ENCODE measurements at places on chromosomes 3 and 15.

DNA sequence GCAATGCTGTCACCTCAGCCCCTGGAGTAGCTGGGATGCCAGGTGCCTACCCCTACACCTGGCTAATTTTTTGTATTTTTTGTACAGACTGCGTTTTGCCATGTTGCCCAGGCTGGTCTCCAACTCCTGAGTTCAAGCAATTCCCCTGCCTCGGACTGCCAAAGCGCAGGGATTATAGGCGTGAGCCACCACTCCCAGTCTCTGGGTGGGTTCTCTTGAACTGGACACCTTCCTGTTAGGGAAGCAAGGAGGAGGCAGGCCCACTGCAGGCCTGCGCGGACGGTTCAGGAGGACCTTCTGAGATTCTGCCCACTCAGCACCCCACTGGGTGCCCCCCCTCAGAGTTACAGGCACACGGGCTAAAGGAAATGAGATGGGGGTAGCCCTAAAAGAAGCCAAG is 73.8 kb upstream of the HERC1 start:
- no peak for DNase-seq

DNA sequence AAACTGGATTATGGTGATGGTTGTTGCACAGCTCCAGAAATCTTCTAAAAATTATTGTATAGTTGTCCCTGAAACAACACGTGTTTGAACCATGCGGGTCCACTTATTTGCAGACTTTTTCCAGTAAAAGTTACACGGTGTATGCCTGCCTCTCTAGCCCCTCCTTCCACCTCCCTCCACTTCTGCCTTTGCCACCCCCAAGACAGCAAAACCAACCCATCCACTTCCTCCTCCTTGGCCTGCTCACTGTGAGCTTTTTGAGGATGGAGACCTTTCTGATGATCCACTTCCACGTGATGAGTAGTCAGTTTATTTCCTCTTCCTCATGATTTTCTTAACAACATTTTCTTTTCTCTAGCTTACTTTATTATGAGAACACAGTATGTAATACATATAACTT is 5.4 kb downstream of the CYFIP1 start:
- no peak for DNase-seq

- no peak for DNase-seq
Measured at GRCh38 chr15:39084674-39085530, 496.0 kb upstream of the THBS1 start.

GRCh38 chr3:140117096-140117526 is 182.1 kb downstream of the CLSTN2 start:
- DNase-seq: no peak

DNA sequence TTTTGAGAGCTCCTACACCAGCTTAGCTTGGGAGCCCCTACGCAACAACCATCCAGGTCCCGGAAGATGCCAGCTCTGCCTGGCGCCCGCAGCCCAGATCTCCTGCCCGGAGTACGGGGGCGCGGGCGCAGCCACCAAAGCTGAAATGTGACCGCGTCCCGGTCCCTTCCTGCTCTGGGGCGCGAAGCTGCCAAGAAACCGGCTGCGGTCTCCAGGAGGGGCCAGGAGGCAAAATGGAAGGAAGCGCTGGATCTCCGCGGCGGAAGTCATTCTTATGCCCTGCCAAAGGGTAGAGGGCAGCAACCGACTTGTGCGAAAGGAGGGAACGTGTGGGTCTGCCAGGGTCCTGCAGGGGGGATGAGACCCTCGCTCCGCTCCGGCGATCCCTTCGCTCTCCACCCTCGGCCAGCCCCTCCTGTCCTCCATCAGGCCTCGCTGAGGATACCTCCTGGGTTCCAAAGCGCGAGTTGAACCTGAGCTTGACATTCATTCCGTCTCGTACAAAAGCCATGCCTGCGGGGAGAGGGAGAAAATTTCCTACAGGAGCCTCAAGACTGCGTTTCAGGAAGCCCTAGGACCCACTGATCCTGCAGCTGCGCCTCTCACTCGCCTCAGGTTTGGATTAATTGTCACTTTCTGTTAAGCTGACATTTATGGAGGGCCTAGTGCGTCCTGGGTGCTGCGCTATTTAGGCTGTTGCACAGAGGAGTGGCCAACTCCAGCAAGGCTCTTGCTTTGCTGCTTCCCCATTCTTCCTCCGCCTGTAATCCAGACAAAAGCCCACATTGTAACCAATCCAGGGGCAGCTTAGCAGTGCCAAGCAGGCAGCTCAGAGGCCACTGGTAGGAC is 98.3 kb upstream of the VGLL3 start:
- peak; percentile 51 for DNase-seq

GRCh38 chr3:76585794-76586392 is 454.0 kb upstream of the ROBO2 start:
- DNase-seq: no peak

DNA sequence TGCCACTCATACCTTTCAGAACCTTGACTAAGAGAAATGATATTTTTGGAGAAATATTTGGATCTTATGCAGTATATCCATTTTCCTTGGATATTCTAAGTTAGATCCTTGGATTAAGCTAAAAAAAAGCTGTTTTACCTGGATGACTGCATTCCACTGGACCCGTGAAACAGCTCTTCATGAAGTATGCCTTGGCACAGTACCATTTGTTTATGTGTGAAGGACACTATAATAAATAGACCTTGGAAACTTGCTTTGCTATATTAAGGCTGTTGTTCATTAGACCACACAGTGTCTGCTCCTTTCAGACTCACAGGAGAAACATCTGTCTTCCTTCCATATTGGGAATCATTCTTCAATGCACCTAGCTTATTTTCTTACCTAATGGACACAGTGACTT is 651.0 kb upstream of the TGFBR2 start:
- DNase-seq: no peak

GRCh38 chr3:187740421-187741399 is 4.6 kb downstream of the BCL6 start:
- DNase-seq: peak; percentile 84

DNA sequence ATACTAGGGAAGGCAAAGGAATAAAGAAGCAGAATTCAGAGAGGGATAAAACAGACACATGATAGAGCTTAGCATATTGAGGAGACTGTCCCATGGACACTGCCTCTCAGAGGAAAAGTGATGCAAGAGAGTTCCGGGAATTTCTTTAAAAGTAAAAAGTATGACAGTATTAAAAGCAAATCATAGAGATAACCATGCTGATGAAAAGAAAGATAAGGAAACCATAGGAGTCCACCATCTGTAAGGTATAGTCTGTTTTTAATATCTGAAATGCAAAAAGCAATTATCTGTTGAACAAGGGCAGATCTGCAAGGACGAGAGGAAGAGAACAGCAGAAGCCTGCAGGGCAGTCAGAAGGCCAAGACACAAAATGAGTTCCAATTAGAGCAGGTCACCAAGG is 495.9 kb upstream of the GOLIM4 start:
- no peak for DNase-seq

DNA sequence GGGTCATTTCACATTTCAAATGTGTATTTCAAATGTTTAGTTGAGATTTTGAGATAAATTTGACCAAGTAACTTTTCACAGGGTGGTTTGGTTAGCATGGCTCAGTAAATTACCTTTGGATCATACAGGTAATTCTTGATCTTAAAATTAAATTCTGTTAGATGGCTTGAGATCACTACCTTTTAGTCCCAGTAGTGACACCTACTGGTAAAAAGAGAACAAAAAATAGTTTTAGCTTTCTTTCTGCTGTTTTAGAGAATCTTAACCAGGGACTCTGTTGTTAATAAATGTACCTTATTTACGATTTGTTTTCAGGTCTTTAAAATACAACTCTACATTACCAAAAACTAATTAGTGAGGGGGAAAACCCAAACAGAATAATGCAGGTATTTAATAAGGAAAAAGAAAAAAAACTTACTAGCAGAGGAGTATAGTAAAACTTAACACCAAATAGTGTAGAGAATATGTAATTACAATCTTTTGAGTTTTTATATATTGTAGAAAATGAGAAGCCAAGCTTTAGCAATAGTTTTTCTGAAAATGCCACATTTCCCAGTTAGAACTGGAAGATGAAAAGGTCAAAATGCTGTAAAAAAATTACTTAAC is 620.3 kb upstream of the AGTR1 start:
- DNase-seq: no peak

DNA sequence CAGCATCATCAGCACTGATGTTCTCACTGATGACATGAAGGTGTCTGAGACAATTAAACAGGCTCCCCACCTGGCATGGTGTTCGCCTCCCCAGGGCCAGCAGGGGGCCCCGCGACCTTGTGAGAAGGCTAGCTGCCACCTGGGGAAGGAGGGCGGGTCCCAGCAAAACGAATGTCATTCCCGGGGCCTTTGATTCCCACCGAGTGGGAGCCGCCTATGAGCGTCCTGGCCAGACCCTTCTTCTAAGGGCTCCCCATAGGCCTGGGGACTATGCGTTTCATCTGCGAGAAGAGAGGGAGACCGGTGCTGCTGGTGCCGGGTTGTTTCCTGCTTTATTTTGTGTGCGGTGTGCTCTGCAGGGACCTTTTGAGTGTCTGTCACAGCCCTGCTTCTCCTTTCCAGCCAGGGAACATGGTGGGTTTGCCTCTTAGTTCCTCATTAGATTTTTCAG is 20.5 kb upstream of the MINDY4B start:
- DNase-seq: peak; percentile 18

DNA sequence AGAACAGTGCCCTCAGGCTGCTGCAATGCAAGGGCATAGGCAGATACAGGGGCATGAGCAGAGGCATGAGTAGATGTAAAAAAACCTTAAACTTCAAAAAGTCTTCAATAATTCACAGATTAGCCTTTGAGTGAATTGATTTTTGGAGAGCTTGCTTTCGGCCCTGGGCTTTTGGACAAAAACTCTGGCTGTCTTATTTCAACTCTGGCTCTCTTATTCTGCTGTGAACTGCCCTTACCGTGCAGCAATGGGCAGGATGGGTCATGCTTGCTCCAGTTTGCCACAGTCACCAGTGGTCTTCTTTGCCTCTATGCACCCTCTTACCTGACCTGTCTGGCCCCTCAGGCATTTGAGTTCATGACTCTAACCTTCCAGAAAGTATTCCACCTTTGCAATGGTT is 555.7 kb downstream of the MAGI1 start:
- no peak for DNase-seq

DNA sequence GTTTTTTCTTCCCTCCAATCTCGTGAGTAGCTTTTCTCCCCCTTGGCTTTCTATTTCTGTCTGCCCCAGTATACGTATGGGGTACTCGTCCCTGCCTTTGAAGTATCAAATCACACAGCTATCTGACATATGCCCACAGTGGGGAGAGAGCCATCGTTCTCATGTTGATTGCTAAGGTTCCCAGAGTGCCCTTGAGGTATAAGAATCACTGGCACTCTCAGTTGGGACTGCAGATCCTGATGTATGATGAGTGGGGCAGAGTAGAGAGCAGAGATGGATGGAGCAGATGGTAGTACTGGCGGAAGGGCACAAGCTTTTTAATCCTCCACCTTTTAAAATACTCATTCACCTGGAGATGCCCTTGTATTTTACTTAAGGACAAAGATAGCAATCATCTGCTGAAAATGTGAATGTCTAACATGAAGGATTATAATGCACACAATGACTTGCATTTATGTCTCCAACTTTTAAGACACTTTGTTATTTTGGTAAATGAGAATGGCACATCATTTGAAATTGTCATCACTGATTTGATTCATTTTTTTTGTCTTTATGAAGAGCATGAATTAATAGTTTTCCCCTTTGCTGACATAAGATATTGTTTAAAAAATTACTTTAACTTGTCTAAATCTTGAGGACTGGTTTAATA is 239.6 kb downstream of the NR1D2 start:
- no peak for DNase-seq

GRCh38 chr15:92696096-92696495 is 40.5 kb upstream of the FAM174B start:
- no peak for DNase-seq

GRCh38 chr3:193974191-193974652 is 161.7 kb upstream of the HES1 start:
- no peak for DNase-seq

DNA sequence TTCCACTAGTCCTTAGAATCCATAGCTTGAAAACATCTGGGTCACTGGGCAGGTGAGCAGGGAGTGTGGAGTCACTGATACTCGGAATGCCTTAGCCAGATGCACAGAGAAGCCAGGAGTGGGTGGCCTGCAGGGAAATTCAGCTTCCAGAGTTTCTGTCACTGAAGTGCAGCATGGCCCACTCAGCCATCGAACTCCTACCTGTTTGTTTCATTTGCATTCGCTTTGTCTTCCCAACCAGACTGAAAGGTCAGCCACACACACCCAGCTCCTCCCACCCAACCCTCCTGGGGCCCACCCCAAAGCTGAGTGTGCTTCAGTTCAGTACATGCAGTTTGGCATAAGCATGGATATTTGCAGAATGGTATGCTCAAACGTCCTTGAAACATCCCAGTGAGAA is 124.5 kb upstream of the ATP10A start:
- DNase-seq: no peak

DNA sequence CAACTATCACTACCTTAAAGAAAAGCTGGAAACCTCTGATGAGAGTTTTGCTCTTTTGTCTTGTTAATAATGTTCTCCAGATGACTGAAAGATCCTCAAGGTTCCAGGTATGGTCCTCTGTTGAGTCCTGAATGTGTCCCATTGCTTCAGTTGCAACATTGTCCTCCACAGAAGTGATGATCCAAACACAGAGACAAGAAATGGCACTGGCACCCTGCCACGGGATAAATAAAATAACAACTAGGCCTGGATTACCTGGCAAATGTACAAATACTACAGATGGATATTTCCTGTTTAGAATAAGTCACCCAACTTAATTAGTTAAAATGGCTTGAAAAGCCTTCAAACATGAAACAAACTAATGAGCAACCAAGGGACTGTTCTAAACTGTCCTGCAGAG is 58.3 kb downstream of the EIF3J start:
- DNase-seq: no peak

DNA sequence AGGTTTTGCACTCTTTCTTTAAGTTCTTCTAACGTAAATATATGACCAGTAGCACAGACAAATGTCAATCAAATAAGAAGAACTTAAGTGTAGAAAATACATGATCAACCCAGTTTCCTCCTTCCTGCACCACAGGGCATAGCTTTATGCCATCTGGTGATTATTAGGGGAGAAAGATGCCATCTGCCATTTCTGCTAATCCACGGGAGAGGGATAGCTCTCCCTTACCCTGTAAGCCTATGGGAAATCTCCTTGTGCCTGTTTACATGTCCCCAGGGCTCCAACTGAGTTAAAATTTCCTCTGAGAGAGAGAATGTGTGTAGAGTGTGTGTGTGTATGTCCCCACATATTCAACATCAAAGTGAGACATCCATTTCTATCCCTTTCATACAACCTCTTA is 135.9 kb downstream of the RSL24D1 start:
- DNase-seq: no peak

DNA sequence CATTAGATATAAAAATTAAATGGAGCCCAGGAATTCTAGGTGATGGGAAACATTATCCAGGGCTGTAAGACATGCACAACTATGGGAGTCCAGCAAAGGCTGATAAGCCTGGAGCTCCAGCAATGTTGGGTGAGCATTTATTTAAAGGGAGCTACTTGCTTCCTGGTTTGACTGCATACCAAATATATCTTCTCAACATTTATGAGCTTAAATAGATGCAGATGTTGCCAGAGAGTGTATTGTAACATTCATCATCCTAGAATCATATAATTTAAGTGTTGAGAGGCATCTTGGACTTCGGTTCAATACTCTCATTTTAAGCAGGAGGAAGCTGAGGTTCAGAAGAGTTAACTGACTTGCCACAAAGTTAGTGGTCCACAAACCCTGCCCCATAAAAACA is 12.2 kb upstream of the POLR2M start:
- DNase-seq: no peak
